ENCODE measurements at places on chromosomes 16 and 17.

DNA sequence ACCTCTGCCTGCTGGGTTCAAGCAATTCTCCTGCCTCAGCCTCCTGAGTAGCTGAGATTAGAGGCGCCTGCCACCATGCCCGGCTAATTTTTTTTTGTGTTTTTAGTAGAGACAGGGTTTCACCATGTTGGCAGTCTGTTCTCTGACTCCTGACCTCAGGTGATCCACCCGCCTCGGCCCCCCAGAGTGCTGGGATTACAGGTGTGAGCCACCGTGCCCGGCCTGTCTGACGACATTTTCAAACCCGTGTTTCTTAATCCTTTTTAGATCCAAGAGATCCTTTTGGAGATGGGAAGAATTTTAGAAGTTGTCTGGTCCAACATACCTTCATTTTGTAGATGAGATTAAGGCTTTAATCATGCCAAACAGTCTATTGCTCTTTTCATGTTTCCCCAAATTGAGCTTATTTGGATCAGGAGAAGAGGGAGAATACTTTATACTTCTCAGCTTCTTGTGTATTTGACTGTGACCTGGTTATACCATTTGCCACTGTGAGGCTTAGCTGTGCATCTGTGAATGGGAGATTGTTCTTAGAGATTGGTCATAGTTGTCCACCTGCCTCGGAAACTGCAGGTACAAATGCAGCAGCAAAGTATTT is 25.8 kb downstream of the USP10 start:
- no peak for DNase-seq

DNA sequence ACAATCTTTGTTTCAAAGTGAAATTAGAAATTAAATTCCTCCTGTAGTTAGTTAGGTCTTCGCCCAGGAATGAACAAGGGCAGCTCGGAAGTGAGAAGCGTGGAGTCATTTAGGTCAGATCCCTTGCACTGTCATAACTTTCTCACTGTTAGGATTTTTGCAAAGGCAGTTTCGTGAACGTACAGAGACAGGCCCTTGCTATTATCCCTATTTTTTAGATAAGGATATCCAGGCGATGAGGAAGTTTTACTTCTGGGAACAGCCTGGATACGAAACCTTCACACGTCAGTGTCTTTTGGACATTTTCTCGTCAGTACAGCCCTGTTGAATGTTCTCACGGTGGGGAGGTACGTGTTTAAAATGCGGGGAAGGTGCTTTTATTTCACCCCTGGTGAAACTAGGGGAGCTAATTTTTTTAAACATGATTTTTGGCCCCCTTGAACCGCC is 318 bp upstream of the RBL2 start:
- DNase-seq = no peak

- no peak for DNase-seq
These were observed 10.7 kb downstream of the WIPI1 start for GRCh38 chr17:68446626-68447041.

DNA sequence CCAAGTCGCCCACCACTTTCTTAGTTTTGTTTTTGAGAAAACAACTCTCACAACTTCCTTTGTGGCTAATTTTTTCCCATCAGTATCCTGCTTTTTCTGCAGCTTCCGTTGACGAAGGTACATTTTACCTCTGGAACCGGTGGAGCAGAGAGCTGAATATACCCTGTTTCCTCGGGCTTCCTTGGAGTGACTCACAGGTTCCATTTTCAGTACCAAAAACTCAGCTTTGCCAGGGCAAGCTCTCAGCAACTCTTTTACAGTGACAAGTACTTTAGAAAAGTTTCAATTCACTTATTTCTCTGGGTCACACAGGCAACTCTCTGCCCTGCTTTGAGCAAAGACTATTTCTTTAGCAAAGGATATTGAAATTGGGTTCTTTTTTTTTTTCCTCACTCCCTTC is 318.9 kb downstream of the SNX29 start:
- DNase-seq = no peak

DNA sequence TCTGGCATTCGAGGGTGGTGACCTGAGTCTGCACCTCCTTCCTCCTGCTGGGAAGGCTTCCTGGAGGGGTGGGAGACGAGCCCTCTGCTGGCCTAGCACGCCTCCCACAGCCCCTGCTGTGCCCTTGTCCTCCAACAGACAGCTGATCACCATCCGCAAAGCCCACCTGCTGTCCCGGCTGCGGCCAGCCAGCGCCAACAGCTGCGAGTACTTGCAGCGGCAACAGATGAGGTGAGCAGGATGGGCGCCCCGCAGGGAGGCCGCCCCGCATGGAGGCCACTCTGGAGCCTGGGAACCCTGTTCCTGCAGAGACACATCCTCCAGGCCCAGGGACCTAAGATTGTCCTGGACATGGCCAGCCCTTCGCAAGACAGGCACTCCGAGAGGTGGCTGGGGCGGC is 21.6 kb downstream of the UBALD1 start:
- no peak for DNase-seq

DNA sequence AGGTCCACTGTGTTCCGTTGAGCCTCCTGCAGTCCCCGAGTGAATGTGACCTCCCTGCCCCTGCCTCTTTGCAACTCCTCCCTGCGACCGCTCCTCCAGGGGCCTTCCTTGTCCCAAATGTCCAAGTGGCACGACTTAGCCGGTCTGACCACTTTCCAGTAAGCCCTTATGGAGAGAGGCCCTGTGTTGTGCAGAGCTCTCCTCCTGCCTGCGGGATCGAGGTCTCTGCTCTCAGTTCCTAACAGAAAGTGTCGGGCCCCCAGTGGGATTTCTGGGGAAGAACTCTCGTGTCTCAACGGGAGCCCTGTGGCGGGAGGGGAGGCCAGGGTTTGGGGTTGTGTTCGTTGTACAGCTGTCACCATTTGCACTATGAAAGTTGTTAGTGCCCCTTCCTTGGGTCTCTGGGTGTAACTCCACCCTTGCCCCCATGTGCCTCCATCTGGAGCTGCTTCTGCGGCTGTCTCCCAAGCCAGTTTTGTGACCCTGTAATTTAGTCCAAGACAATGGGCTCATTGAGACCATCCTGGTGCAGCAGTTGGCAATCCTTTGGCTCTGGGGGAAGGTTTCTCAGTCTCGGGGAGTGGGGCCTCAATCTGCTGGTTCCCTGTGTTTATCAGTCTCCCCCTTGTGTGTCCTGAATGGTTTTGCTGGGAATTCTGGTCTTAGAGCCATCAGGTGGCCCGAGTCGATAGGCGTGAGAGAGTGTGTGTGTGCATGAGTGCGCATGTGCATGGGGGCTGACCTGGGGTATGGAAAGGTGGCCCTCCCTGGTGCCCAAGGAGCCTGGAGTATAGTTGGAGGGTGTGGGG is 234.5 kb downstream of the SEC14L1 start:
- DNase-seq = no peak

- no peak for DNase-seq
These were observed 153.9 kb upstream of the C17orf78 start for GRCh38 chr17:37221865-37222264.

- DNase-seq = peak; percentile 91
These were observed 250.6 kb upstream of the ZFHX3 start for GRCh38 chr16:73298562-73298961.

All from RCC 7860 (cell line).